ENCODE measurements at places on chromosomes 4 and X.

GRCh38 chrX:154019633-154020528 is at the start of gene IRAK1:
IRAK1 (minus strand) TSS chrX:154019902; CDS start chrX:154019812, 90 bp downstream.
- DNase-seq, result no peak

- DNase-seq, result no peak
These were observed 172.8 kb downstream of the FBXW7 start for GRCh38 chr4:152363086-152363485.

- no peak for DNase-seq
These were observed 13.6 kb downstream of the ACSL1 start for GRCh38 chr4:184812199-184812542.

DNA sequence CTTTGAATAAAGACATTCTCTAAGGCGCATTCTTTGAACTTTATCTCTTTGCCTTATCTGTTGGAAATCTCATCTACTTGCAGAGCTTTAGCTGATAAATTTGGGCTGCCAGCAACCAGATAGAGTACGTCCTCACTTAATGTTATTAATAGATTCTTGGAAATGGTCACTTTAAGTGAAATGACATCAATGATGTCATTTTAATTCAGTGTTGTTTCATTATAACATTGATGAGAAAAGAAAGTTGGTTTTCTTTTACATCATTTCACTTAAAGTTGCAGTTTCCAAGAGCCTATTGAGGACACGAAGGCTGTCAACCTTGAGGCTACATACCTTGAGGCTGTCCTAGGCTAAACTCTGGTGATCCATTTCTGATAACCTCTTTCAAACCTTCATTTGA is 9.3 kb downstream of the TMEM165 start:
- DNase-seq, result no peak

- no peak for DNase-seq
These were observed 27.6 kb downstream of the PHEX start for GRCh38 chrX:22059775-22060174.

GRCh38 chrX:69430785-69431184 is 73.3 kb upstream of the NALF2 start:
- DNase-seq, result no peak

GRCh38 chrX:18900401-18900976 is 83.4 kb downstream of the PHKA2 start:
- DNase-seq, result no peak

GRCh38 chr4:92382128-92382527 is 78.4 kb downstream of the GRID2 start:
- no peak for DNase-seq

DNA sequence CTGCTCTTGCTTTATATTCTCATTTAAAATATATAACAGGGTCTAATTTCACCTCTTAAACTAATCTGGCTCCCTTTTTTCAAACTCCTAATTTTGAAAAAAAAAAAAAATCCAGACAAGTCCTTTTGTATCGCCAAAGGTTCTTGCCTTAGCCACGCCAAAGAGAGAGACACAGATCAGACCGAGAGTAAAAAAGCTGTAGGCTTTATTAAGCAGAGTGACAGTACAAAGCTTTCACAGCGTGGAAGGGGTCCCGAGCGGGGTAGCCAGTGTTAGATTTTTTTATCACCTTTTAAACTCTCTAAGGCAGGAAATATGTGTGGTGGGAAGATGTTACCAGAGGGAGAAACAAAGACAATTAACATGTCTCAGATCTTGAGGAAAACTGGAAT is 54.1 kb downstream of the PAGE2 start:
- DNase-seq, result no peak

GRCh38 chrX:23559975-23560374 is 107.3 kb upstream of the PRDX4 start:
- DNase-seq, result no peak

GRCh38 chr4:156006192-156006591 is 52.5 kb upstream of the CTSO start:
- no peak for DNase-seq

GRCh38 chr4:56681158-56681852 is at the start of gene HOPX:
HOPX (minus strand) TSS chr4:56681296; CDS start chr4:56657816, 23,480 bp downstream.
- no peak for DNase-seq

DNA sequence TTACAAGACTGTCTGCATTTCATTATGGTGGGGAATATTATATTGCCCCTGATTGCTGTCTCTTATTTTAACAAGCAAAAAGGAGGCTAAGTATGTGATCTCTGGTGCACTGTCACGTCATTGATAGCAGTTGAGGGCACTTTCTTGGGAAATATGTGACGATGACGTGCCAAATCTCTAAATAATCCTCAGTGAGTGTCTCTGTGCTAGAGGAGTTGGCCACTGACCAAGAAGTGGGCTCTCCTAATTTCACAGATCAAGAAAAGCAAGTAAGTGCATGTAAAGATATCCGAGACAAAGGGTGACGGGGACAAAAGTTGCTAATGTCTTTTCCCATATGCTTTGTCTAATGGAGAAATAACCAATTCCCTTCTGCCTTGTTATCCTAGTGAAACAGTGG is 487.4 kb upstream of the TENM3 start:
- DNase-seq, result no peak

- no peak for DNase-seq
These were observed 221.3 kb downstream of the PPP3CA start for GRCh38 chr4:101126059-101126458.

DNA sequence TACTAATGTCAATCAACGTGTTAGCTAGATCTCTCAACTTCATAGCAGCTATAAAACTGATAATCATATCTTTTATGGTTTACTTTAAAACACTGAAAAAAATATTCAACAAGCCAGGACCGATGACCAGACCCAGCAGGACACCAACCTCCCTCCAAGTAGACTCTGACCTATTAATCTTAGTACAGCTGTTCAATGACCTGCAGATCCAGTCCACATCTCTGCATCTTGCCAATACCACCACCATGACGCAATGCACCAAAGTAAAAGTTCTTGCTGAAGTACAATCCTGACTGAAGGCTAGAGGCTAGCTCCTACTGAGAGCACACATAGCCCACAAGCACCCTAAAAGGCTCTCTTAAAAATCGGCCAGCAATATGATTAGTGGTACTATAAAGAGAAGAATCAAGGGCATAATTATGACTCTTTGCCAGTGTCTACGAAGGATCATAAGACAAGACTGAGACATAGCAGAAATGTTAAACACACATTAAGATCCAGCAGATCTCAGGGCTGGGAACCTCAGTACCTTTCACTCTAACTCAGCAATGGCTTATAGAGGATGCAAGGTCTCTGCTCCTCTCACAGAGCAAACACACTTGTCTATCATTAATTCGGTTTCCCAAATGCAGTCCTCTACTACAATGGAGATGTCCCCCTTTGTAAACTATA is 7.6 kb downstream of the MED14 start:
- DNase-seq, result no peak

GRCh38 chrX:129497146-129497843 is 26.0 kb downstream of the SMARCA1 start:
- no peak for DNase-seq

DNA sequence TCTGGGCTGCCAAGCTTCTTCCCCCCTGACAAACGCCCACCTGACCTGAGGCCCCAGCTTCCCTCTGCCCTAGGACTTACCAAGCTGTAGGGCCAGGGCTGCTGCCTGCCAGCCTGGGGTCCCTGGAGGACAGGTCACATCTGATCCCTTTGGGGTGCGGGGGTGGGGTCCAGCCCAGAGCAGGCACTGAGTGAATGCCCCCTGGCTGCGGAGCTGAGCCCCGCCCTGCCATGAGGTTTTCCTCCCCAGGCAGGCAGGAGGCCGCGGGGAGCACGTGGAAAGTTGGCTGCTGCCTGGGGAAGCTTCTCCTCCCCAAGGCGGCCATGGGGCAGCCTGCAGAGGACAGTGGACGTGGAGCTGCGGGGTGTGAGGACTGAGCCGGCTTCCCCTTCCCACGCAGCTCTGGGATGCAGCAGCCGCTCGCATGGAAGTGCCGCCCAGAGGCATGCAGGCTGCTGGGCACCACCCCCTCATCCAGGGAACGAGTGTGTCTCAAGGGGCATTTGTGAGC is 37.0 kb downstream of the HTRA3 start:
- no peak for DNase-seq

GRCh38 chrX:11540532-11541377 is 125.0 kb downstream of the ARHGAP6 start:
- no peak for DNase-seq

GRCh38 chr4:63904201-63904600 is 505.0 kb downstream of the TECRL start:
- no peak for DNase-seq

DNA sequence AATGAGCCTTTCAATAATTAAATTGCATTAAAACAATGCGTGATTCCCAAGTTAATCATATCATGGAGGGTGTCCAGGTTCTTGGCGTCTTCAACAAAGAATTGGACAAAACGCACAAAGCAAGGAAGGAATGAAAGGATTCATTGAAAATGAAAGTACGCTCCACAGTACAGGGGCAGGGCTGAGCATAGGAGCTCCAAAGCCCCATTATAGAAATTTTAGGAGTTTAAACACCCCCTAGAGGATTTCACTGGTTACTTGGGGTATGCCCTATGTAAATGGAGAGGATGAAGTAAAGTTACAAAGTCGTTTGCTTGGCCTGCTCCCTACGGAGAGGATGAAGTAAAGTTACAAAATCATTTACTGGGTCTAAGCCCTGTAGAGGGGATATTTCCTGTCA is 1910.4 kb downstream of the C4orf33 start:
- no peak for DNase-seq

DNA sequence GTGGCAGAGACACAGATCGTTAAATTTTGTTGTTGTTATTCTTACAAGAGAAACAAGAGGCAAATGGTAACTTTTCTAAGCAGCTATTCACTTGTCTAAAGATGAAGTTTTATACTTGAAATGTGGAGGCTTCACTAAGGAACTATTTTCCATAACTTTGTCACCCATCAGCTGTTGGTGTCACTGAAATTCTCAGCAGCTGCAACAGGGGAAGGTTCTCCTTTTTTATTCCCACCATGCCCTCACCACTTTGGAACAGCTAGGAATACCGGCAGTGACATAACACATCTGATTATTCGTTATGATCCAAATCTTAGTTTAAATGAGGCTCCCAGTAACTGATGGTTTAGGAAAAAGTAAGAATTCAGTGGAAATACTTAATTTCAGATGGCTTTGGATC is 147.0 kb upstream of the LEF1 start:
- no peak for DNase-seq

DNA sequence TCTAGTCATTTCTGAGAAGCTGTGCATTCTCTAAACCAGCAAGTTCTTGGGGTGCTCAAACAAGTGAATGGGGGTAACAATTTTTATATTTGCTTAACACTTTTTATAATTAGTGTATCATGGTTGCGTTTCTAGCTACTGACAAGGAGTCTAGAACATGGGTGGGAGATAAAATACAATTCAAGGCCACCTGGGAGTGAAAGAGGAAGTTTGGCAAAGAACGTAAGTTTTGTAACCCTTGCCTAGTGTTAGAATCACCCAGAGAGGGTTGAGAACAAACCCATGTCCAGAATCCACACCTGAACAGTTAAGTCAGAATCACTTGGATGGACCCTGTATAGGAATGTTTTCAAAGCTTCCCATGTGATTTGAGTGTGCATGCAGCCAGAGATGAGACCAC is 92.7 kb downstream of the AFF2 start:
- no peak for DNase-seq

- no peak for DNase-seq
These were observed 195.2 kb upstream of the ANXA10 start for GRCh38 chr4:167897116-167897515.

- no peak for DNase-seq
These were observed 151.3 kb downstream of the THOC2 start for GRCh38 chrX:123581586-123581985.

DNA sequence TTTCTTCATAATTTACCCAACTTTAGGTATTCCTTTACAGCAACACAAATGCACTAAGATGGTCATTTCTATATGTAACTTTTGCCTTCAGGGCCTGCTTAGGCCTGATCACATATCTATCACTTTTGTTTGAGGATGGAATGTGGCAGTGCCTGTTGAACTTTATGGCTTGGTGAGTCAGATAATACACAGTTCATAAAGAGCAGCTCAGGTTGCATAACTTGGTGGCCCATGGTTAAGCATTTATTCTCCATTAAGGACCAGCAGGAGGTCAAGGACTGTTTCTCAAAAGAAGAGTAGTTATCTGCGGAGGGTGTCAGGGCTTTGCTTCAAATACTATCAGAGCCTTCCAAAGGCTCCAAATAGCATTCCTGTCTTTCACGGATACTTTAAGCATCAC is 124.1 kb upstream of the PDHA2 start:
- DNase-seq, result no peak

Measured in T1000 (cell line).